Suprapubic skin (tissue), 4 donors: ENCODE measurements at places on chromosomes 4 and X.
A peak's percentile ranks its signal among the peaks of the same experiment; 100 is the strongest.

DNA sequence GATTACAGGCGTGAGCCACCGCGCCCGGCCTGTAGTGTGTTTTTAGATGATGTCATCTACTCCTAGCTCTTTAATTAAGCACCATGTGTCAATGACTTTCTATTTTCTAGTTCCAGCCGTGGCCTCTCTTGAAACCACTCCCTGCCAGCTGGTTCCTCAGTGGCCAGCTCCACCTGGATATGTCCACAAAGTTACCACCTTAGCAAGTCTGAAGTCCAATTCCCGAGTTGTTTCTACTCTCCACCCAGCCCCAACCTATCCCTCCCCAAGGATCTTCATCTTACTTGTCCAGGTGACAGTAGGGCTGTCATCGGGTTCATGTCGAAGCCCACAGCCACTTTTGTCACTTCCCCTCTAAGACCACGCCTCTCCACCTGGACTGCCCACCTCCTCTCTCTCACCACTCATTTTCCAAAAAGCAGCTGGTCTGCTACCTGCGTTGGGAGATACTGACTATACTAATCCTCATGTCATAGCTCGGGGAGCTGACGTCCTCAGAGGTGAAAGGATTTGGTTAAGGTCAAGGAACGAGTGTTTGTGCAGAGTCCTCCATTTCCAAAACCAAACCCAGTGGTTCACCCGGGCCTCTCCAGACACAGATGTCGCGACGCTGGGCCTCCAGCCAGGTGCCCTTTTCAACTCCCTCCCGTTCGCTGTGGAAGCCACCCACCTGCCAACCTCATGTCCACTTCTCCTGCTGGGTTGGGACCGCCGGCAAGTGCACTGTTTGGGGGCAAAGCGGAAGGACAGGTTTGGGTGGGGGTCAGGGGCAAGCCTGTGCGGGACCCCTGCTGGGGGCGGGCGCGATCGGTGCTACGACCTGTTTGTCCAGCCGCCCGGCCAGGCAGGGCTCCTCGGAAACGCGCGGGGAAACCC is 704 bp downstream of the FAM3A start:
- DNase-seq: no peak

DNA sequence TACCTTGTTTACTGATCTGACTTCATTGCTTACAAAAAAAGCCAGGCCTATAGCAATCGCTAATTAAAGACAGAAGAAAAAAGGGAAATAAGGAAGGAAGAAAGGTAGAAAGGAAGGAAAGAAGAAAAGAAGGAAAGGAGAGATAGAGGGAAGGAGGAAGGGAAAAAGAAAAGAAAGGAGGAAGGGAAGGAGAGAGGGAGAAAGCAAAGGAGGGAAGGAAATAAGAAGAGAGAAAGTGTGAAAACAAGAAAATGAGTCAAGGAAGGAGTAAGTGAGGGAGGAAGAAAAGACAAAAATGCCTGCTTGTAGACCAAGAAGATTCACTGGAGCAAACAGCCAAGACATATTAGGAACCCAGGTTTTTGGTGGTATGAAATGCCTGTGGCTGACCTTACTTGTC is 57.0 kb upstream of the MAGEB16 start:
- no peak for DNase-seq

DNA sequence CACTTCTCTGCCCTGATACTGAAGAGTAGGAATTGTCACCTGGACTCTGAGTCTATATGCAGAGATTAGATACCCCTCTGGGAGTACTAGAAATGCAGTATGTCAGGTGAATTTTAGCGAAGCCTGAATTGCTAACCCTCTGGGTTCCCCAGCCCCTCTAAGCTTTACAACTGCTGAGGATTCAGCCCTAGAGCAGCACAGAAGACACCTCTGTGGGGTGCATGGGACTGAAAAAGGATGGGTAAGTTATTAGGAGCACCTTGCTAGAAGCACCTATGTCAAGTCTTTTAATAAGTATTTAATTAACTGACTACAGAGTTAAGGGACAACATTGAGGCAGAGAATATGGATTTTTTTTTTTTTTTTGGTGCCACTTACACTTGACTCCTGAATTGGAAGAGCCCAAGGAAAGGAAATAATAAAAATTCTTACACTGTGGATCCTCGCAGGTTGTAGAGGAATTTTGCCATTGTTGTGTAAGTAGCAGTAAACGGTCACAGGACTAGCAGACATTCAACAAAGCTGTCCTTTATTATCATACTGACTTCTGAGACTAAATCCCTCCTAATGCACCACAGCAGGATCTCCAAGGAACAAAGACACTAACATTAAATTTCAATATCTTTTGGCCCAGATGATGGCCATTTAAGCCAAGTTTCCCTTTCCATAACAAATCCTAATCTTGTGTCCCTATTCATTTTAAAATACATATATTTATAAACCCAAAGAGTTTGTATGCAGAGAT is 253.2 kb downstream of the ANKRD50 start:
- no peak for DNase-seq

DNA sequence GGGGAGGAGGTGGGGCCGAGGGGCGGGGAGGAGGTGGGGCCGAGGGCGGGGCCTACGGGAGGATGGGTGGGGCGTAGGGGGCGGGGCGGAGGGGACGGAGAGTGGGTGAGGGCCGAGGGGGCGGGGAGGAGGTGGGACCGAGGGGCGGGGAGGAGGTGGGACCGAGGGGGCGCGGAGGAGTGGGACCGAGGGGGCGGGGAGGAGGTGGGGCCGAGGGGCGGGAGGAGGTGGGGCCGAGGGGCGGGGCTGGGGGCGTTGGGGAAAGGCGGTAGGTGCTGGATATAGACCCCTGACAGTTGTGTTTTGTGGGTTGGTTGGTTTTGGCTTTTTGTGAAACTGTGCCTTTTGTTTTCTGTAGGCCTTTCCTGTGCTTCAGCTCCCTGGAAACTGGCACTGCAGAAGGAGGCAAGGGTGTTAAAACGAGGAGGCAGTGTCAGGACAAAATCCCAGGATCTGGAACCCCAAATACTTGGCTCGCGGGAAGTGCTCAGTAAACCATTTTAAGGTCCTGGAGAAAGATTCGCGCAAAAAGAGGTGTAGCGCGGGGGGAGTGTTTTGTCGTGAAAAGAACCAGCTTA is 580 bp upstream of the MMGT1 start:
- peak; percentile 85 for DNase-seq

GRCh38 chr4:114028071-114028470 is 48.6 kb upstream of the ARSJ start:
- no peak for DNase-seq

- DNase-seq: no peak
These were observed 219.7 kb downstream of the DCLK2 start for GRCh38 chr4:150297861-150298474.

DNA sequence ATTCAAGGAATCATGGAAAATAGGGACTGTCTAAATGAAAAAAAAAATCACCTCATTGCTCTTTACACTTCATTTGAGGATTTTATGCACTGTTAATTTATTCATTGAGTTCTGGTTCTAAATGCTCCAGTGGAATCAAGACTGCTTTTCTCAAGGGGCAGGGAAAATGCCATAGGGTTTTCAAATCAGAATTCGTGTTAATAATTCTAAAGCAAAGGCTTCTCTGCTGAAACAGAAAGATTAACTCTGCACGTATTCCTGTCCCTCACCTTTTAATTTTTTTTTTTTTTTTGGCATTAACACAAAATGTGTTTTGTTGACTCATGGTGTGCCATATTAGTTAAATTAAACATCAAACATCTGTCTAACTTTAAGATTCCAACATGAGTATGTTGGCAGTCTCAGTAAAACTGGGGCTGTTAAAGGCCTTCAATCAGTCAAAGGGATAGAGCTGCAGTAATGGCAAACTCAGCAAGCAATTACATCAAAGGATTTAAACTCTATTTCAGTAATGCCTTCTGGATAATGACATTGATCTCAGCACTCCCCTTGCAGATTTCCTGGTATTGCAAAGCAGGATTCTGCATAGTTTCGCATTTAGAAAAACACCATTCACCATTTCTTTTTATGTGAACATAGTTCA is 878.1 kb downstream of the RAPGEF2 start:
- no peak for DNase-seq

DNA sequence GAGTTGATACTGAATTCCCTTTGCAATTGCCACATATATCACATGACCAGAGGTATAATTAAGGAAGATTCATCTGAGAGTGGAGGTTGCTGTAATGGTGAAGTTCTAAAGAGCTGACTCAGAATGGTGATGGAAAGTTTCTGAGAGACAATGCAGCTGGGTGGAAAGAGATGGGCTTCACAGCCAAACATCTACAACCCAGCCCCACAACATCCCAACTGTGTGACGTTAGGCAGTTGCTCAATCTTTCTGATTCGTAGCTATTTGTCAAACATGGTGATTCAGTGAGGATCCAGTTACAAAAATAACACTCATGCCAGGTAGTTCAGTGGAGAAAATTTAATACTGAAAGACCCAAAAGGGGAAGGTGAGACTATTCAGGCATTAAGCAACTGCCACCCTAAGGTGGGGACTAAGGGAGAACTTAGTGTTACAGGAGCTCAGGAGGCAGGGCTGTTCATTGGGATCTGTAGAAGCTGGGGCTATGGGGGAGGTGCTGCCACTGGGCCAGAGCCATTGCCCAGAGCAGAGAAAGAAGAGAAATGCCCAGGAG is 6.9 kb upstream of the AFF1 start:
- peak; percentile 72 for DNase-seq

DNA sequence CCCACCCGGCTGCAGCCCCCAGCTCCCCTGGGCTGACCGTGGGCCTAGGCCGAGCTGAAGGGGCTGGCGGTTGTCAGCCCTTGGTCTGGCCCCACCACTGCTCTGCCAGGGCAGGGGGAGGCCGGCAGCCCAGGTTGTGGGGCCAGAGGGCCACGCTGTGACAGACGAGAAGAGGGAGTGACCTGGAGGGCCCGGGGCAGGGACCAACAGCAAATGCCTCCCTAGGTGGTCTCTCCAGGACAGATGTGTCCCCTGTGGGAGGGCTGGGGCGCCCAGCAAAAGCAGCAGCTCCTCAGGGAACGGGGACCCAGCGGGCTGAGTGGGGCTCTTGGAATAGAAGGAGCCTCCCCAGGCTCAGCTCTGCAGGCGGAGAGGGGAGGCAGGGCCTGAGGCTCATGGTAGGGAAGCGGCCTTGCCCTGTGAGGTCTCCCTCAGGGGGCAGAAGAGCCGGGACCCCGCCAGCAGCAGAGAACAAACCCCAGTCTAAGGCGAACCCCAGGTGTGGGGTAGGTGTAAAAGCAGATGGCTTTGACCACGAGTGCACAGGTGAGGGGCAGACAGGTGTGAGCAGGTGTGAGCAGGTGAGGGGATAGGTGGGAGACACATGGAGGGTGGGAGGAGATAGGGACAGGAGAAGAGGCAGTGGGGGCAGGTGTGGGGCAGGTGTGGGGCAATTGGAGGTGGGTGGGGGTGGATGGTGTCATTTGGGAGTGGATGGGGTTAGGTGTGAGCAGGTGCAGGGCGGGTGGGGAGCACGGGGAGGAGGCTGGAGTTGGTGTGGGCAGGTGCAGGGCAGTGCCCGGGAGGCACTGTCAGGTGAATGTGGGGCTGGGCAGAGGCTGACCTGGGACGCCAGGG is 34.1 kb upstream of the SPON2 start:
- no peak for DNase-seq

GRCh38 chr4:145887241-145887991 is 51.2 kb downstream of the ZNF827 start:
- DNase-seq: no peak

DNA sequence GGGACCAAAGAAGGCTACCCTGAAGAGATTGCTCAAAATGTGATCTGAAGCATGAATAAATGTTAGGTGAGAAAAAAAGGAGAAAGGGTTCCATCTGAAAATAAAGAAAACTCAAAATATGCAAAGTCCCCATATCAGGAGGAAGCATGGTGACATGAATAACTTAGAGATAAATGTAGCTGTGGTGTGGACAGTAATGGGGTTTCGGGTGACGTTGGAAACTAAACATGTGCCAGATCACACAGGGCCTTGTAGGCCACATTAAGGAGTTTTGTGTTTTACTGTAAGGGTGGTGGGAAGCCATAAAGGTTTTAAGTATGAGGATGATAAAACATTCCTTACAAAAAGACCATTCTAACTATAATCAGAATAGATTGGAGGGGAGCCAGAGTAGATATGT is 40.3 kb upstream of the ACSL4 start:
- DNase-seq: no peak

GRCh38 chr4:5615496-5616075 is 92.8 kb downstream of the EVC2 start:
- no peak for DNase-seq

GRCh38 chr4:182207830-182208396 is 35.3 kb upstream of the TENM3 start:
- no peak for DNase-seq

GRCh38 chr4:57504139-57504538 is 394.0 kb upstream of the IGFBP7 start:
- DNase-seq: no peak

DNA sequence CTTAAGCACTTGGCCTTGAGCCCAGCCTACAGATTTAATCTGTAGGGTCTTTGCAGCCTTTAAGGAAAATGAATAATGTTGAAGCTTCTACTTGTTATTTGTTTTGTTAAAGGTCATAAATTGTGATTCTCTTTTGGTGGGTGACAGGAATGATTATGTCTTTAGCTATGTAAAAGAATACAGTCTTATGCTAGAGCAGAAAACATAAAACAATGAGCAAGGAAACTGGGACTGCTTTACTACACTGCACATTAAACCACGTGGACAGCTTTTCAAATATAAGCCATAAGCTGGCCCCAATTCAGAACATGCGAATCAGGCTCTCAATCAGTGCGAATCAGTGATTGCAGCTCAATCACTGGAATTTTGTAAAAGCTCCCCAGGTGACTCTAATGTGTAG is 40.9 kb upstream of the TBC1D19 start:
- no peak for DNase-seq
